Inflammatory macrophage treated with lipopolysaccharide for 1 hour (primary cell): ENCODE measurements at places on chromosomes 12 and 14.

DNA sequence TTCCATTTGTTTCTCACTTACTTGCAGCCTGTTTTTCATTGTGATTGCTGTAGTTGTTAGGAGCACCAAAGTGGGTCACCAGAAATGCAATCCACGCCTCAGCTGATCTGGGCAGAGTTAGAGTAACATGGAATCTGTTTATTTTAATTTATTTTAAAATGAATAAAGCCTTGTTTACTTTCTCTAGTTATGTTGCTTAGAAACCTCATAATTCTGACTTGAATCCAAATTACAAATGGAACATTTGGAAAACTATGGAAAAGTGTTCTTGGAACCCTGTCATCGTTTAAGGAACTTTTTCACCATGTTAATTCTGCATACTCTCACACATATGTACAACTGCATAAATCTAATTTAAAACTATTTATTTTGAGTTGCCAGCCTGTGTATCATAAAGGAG lies 92.2 kb upstream of the DAAM1 start:
- no peak for DNase-seq

GRCh38 chr12:44759289-44759688 lies 116.8 kb downstream of the NELL2 start:
- no peak for DNase-seq

DNA sequence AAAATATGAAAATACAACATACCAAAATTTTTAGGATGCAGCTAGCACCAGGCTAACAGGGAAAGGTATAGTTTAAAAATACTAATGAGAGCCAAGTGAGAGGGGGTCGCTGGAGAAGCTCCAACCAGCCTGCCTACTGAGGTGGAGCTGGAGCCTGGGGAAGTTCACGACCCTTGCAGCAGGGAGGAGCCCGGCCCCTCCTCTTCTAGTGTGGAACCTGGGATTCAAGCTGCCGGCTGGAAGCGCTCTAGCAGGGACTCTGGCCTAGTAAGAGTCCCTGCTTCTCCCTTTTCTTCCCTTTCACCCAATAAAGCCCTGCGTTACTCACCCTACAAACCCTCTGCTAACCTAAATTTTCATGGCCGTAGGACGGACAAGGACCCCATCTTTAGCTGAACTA lies 5.0 kb upstream of the KCNK13 start:
- no peak for DNase-seq

DNA sequence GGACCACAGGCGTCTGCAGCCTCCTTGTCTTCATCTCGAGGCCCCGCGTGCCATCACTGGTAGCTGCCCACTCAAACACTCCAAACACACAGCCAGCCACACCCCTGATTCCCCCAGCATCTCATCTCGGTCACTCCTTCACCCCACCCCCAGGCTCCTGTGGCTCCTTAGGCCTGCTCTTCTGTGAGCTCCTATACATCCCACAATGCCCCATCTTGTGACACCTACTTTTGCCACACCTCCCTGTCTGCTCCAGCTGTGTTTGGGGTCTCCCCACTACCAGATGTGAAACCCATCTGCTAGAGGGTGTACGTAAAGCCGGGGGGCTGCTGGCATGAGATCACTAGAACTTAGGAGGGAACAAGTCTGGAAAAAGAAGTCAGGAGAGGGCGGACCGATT lies 4.1 kb downstream of the AKT1 start:
- DNase-seq: no peak

DNA sequence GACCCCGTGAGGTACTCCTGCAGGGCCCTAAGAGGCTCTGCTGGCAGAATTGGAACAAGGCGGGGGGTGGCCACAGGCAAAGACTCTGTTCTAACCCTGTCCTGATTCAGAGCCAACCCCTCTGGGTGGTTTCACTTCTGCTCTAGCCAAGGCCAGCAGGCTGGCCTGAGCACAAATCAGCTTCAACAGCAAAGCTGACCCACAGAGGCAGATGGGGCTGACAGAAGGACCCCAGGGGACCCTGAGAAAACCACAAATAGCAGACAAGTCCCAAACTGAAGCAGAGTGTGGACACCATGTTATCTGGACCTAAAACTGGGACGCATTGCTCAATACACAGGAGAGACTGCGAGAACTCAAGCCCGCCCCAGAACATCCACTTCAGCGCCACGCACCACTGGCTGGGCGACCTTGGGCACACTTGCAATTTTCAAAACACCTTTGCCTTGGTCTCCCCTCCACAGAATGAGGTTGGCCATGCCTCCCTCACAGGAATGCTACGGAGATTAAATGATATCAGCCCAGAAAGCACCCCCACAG lies 76.4 kb upstream of the DICER1 start:
- DNase-seq: peak; percentile 24

DNA sequence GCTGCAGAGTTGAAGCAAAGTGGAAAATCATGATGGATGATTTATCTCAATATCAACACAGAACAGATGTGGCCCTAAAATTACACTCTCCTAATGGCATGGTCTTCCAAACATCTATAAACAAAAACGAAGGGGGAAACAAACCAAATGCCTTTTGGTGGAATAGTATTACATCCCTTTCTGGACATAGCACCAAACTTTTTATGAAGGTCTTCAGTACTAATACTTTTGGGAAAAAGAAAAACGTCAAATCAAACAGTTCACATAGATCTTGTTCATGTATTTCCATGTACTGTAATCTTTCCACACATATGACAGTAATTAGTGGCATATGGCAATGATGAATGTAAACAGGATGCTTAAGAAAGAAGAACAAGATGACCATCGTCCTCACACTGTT lies 22.9 kb upstream of the ANAPC7 start:
- DNase-seq: no peak

GRCh38 chr14:51473808-51474565 lies 177.7 kb upstream of the FRMD6 start:
- no peak for DNase-seq

- no peak for DNase-seq
Measured at GRCh38 chr12:88172844-88173407, 30.8 kb downstream of the TMTC3 start.

DNA sequence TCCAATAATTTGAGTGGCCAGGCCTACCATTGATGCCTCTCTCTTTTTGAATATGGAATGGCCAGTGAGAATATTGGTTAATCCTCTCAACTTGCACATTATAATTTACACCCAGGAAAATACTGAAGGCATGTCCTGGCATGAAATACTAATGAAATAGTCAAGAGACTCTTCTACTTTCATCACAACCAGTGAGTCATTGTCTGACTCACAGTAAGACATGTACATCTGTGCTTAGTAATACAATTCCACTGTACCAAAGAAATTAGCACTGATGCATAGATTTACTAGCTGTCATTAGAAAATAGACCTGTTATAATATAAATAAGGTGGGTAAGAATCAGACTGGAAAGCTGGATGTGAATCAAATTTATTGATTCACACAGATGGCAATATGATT lies 31.6 kb downstream of the KCNC2 start:
- DNase-seq: peak; percentile 35

- DNase-seq: no peak
Measured at GRCh38 chr14:55212634-55213033, 21.2 kb upstream of the DLGAP5 start.

- no peak for DNase-seq
Measured at GRCh38 chr12:48800457-48800856, 11.6 kb upstream of the ADCY6 start.

DNA sequence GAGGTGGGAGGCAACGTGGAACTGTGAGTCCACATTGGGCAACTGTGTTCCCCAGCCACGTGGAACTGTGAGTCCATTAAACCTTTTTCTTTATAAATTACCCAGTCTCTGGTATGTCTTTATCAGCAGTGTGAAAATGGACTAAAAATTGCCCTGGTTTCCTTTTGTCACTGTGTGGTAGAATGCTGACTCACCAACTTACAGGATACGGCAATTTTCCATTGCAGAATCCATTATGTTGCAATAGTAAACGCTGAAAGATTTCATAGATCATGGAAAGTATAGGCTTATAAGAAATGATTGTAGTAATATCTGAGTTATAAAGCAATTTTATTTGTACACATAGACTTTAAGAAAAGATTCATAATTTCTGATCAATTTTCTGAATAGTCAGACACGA lies 93.0 kb downstream of the GTF2A1 start:
- DNase-seq: peak; percentile 78

- DNase-seq: no peak
Measured at GRCh38 chr12:75443709-75444108, 36.8 kb upstream of the GLIPR1 start.

DNA sequence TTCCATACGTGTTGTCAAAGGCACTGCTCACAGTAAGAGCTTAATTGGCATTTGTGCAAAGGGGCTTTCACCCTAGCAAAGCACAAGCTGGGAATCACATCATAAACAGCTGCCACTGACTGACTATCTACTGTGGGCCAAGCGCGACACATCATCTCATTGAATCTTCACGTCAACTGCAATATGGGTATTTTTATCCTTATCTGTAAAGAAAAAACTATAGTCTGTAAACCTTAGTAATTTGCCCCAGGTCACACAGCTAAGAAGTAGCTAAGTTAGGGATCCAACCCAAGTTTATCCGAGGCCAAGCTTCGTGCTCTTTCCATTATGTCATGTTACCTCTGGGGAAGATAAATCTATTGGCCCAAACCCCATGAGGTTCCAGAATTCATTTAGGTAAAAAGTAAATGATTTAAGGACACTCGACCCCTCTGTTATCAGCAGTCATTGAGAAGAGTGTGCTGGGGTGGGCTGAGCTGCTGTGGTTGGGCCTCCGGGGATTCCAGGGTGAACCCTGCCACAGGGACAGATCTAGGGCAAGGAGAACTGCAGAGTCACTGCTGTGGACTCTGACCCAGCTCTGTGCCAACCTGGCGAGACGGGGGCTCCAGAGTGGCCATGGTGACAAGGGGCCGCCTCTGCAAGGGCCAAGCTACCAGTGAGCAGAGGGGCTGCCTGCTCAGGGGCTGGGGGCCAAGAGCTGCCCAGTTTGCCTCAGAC lies 27.6 kb downstream of the NCKAP5L start:
- DNase-seq: no peak

DNA sequence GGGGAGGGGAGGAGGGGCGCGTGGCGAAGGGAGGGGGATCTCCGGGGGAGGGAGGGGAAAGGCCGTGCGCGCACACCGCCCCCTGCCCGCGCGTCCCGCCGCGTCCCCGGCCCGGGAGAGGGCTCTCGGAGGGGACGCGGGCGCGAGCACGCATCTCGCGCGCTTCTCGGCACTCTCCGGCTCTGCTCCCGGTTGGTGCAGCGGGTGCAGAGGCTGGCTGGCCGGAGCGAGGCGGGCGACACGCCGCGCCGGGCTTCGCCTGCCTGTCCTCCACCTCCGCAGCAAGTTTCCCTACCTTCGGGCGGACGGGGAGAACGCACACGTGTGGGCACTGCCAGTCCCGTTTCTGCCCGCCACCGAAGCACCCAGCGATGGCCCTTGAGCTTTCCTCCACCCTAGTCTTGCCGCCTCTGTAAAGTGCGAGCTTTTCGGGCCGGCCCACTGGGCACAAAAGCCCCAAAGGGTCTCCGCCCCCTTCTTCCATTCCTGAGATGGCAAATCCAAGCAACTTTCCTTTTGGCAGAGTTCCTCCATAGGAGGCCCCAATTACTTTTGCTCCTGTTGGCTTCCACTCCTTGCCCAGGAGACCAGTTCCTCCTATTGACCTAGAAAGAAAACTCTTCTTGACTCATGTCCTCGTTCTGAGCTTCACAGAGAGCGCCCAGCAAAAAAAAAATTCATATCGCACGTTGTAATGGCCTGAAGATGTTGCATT lies 363 bp upstream of the CSAD start:
- DNase-seq: peak; percentile 33

GRCh38 chr14:51789596-51789995 lies 70.8 kb upstream of the GNG2 start:
- peak; percentile 83 for DNase-seq

- DNase-seq: no peak
Measured at GRCh38 chr12:130806574-130806973, 32.5 kb downstream of the STX2 start.

DNA sequence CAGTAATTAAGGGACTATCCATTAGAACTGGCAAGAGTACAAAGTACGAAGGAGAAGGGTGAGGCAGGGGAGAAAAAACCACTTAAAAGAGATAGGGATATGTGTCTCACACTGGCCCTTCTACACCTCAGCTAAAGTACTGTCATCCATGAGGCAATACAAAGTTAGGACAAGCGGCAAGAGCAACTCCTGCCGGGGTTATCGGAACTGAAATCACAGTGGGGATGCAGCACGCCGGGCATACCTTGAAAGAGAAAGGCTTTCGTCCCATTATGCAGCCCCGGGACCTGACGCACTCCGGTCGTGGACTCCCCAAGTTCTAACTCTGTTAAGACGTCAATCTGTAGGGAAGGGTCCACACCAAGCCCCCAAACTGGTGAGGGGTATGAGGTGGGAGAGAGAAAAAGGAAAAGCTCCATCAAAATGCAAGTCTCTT lies 1.1 kb downstream of the NELL2 start:
- DNase-seq: no peak

- DNase-seq: no peak
Measured at GRCh38 chr12:92385296-92385695, 239.7 kb upstream of the BTG1 start.

DNA sequence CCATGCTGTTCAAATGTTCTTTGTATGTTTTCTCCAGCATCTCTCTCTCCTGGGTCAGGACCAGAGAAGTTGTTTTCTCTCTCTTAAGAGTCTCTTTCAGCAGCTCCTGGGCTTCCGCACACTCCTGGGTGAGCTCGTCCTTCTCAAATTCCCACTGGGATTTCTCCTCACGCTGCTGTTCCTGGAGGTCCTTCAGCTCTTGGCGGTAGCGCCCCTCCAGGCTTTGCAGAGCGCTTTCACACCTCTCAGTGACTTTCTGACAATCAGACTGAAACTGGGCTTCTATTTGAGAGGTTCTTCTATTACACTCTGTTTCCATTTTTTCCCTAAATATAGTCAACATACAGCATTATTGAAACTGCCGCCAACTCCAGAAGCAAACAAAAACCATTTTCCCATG lies 72.7 kb downstream of the NIN start:
- DNase-seq: no peak

DNA sequence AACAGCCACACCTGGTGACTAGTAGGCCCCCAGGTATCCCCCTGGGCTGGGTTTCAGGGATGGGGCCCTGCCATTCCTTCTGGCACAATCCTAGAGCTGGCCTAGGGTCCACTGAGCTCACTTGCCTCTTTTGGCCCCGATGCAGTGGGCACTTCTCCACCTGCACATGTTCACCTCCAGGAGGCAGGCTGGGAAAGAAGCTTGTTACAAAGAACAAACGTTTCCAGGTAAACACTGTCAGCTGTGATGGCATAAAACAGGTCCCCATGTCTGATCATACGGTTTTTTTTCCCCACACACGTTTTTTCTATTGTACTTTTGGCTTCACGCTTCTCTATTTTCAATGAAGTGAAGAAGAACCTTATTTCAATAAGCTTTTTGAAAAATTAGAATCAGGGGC lies 15.8 kb upstream of the HVCN1 start:
- no peak for DNase-seq

GRCh38 chr14:70706177-70706576 lies 64.5 kb downstream of the TTC9 start:
- DNase-seq: no peak

DNA sequence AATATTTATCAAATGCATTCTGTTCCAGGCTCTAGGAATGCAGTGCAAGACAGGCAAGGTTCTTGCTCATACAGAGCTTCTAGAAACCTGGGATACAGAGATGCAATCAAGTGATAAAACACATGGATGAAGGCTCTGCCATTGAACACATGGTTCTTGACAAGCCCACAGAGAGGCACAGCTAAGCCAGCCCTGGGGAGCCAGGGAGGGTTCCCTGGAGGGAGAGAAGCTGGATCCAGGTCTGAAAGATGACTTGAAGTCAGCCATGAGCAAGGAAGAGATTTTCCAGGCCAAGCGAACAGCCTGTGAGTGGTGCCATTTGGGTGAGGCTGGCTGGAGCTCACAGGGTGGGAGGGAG lies 66.2 kb downstream of the IRF2BPL start:
- no peak for DNase-seq
